ENCODE measurements at places on chromosomes 3 and 15. TPM values are rescaled to one million over a fixed set of nuclear protein-coding genes. Genes with fewer than 3 reads are reported as not detected.

The DNAH12 gene
- polyA plus RNA-seq = 0.08 TPM

- no peaks in the 10 kb centered on the region for H3K36me3 ChIP-seq
- H3K27me3 ChIP-seq = no peaks in the 10 kb centered on the region
- DNase-seq = no peak
Measured at GRCh38 chr15:71746719-71747118, 63.6 kb upstream of the NR2E3 start.

GRCh38 chr3:99960941-99961340 lies 143.3 kb downstream of the CMSS1 start:
- H3K36me3 ChIP-seq = no peaks in the 10 kb centered on the region
- H3K4me3 ChIP-seq = no peak overlapping the region
- H3K27ac ChIP-seq = no peak overlapping the region

GRCh38 chr3:70738291-70738681 lies 425.8 kb upstream of the MDFIC2 start:
- no peak overlapping the region for H3K27ac ChIP-seq
- DNase-seq = no peak
- no peak overlapping the region for H3K4me3 ChIP-seq
- H3K36me3 ChIP-seq = no peaks in the 10 kb centered on the region
- H3K27me3 ChIP-seq = no peaks in the 10 kb centered on the region

DNA sequence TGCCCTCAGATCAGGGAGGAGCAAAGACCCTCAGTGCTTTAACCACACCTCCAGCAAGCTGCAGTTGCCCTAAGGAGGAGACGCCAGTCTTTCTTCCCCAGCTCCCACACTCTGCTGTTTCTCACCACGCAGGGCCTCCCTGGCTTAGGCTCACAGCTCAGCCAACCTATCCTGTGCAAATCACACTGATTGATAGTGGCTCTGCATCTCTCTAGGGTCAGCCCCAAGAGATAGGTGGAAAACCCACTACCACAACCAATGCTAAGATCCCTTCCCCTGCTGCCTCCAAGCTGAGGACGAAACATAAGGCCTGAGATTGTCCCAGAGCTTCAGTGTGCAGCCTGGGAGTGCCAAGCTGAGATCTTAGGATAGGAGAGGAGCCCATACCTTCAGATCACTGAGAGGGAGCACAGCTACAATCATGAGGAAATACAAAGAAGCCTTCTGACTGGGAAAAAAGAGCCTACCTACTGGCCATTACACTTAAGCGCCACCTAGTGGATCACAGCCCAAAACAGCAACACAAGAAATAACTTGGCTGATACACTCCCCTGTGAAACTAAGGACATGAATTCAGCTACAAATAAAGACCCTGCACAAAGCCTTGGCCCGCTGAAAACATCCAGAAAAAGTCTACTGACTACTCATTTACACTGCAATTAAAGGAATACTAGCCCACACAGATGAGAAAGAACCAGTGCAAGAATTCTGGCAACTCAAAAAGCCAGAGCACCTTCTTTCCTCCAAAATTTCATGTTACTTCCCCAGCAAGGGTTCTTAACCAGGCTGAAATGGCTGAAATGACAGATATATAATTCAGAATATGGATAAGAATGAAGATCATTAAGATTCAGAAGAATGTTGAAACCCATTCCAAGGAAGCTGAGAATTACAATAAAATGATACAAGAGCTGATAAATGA lies 271.5 kb upstream of the DCBLD2 start:
- no peaks in the 10 kb centered on the region for H3K27me3 ChIP-seq
- no peaks in the 10 kb centered on the region for H3K36me3 ChIP-seq
- H3K4me1 ChIP-seq = no peaks in the 10 kb centered on the region
- H3K4me3 ChIP-seq = no peak overlapping the region
- peak; percentile 34 for DNase-seq

Data from liver (tissue), 10 donors.